ENCODE measurements at places on chromosomes 2 and 18. TPM values are rescaled to one million over a fixed set of nuclear protein-coding genes. Genes with fewer than 3 reads are reported as not detected.

Gene CXCR4
- under 0.01 TPM for total RNA-seq

Gene GPC1
- total RNA-seq = 61.6 TPM

Gene CEP192
- total RNA-seq = 27.1 TPM

Gene SCTR
- total RNA-seq = not detected

Gene TEX261
- total RNA-seq = 34.9 TPM

Gene FBXO15
- total RNA-seq = 0.79 TPM

Data from bronchial smooth muscle cell (primary cell).